ENCODE measurements at places on chromosomes 3 and 15. TPM values are rescaled to one million over a fixed set of nuclear protein-coding genes. Genes with fewer than 3 reads are reported as not detected.

Gene ADIPOQ
- polyA plus RNA-seq: 0.06 TPM

Gene TMEM207
- not detected for polyA plus RNA-seq

Gene FANCD2OS
- polyA plus RNA-seq: 0.30 TPM

Gene TMEM43
- polyA plus RNA-seq: 47.7 TPM

Gene PCCB
- polyA plus RNA-seq: 30.6 TPM

Gene GREM1
- 3.3 TPM for polyA plus RNA-seq

DNA sequence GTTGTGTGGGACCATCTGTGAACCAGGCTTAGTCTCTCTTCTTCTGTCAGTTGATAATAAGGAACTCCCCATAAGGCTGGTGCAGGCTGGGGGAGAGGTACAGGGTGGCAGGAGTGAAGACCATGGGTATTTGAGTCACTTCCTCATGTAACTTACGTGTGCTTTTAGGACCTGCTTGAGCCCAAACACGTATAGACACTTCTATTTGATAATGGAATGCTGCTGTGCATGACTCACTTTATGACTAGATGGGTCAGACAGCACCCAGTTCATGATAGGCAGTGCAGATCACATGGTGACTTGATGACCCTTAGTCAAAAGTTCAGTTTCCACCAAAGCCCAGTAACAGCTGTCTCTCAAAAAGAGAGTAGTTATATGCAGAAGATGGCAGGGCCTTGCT lies 490.9 kb downstream of the ZBBX start:
- DNase-seq: no peak

DNA sequence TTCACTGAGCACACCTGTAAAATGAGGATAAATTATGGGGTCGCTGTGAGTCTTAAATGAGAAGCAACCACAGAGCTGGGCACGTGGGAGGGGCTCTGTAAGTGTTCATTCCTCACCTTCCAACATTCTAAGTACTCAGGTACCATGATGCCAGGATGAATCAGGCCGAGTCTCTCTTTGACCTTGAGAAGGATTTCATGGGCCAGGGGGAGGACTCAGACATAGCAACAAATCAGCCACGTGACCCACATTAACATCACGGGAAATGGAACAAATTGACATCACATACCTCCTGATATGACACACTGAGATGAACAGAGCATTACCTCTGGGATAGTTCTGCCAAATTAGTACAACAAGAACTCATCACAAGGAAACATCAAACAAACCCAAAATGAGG lies 35.2 kb upstream of the USP3 start:
- no peak for DNase-seq

- no peak for DNase-seq
Observed at GRCh38 chr3:12180631-12181030, 21.9 kb upstream of the TIMP4 start.

DNA sequence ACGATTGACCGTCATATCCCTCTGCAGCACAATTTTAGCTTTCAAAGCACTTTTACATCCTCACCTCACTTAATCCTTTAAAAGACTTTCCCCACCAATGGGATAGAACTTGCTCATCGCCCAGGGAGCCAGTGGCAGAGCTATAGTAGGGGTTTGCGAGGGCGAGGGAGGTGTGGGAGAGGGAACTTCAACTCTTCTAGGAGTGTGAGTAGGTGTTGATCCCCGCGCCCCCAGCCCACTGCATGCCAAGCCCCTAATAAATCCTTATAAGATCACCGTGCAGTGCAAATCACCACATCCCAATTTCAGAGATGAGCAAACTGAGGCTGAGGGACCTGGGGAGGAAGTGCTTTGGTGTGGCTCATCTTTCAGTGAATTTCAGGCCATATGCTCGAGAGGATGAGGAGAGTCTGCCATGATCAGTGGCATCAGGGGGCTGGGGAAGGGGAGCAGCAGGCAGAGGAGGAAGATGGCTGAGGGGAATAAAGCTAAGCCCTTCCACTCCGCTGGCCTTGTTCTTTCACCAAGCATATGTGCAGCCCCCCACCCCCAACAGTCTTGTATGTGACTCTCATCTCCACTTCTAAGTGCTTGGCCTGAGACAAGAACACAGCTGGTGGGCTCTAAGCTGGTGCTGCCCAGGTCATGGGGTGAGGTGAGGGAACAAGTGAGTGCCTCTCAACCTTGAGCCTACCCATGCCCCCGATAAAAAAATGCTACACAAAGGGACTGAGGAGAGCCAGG lies 5.1 kb downstream of the INSYN1 start:
- no peak for DNase-seq

Measured in forelimb muscle (tissue), 1 donor.